GDM1 (cell line): ENCODE measurements at places on chromosomes 6 and 20.

DNA sequence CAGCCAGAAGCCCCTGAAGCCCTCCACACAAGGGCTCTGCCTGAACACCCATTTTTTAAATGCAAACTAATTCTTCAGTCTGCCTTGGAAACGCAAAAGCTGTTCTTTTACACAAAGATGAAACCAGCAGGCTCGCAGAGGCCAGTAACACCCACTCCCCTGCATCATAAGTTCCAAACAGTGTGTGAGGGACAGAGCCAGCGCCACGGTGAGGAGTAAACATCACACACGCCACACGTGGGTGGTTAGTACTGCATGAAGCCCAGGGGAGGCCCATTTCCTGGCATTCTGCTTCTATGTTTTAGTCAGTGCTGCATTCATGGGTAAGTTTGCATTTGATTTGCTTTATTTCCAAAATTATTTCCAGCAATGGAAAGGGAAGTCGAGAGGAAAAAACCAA lies 217.7 kb upstream of the RIN2 start:
- no peak for DNase-seq

- no peak for DNase-seq
Measured at GRCh38 chr6:36131511-36132245, 1.4 kb downstream of the MAPK13 start.

DNA sequence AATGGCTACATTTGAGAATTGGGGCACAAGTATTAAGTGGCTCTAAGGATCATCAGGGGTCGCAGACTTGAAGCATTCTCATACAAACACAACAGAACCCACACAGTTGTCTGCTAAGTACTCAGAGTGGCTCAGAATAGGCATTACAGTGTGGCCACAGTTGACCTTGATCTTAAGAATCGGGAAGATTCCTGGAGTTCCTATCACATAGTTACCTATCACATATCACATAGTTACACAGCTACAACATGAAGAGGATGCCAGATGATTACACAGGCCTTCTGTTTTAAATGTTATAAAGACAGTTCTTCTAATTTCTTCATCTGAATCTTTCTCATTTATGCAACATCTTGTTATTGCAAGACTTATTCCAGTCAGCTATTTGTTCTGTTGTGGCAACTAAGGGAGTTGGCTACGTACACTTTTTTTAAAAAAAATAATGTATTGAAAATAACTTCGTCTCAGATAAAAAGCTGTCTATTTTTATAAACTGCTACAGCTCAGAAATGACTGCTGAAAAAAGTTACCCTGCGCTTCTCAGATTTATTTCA lies 129.0 kb downstream of the REV3L start:
- DNase-seq, result no peak

GRCh38 chr20:60013296-60014139 lies 55.3 kb downstream of the CDH26 start:
- DNase-seq, result no peak

GRCh38 chr20:3686867-3687321 lies 5.1 kb upstream of the ADAM33 start:
- DNase-seq, result no peak

DNA sequence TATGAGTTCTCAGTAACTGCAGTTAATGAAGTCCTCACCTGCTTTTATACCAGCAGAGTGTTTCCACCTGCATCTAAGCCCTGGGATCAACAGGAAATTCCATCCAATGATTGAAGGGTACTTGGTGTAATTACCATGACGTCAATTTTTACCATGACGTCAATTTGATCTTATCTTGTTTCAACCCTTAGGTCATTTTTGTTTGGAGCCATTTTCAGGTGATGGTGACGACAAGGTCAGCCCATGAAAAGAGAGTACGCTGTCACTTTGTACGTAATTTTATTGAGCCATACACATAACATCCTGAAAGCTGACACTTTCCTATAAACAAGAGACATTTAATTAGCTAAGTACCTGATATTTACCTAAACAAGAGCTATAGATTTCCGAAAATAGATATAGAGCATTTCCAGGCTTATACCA lies at the start of gene CGA:
Gene CGA, minus strand, starts transcription at position 20 of the 423 bp plus-strand sequence. CDS start 6,906 bp downstream, outside the sequence.
- DNase-seq, result no peak

DNA sequence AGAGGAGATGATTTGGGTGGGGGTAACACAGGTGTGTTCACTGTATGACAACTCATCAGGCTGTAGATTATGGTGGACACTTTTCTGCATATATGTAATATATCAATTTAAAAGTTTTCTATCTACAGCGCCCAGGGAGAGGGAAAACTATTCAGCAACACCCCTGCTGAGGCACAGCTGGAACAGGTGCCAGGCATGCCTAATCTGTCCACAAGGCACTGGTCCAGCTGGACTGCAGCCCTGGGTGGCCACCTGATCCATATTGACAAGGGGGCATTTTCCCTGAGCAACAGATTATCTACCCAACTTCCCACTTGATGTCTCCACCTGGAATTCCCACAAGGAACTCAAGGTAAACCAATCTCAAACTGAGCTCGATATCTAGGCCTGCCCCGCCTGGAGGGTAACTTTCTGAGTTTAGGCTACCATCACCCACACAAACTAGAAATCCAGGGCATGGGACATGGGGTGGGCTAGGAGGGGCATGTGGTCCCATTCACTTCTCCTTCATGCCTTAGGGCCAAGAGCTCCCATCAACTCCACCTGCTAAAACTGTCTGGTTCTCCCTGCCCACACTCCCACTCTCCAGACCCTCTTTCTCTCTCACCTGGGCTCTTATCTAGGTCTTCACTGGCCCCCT lies 4.6 kb downstream of the SLC22A16 start:
- no peak for DNase-seq

- DNase-seq, result no peak
Measured at GRCh38 chr20:38623061-38623460, 21.5 kb downstream of the ARHGAP40 start.

DNA sequence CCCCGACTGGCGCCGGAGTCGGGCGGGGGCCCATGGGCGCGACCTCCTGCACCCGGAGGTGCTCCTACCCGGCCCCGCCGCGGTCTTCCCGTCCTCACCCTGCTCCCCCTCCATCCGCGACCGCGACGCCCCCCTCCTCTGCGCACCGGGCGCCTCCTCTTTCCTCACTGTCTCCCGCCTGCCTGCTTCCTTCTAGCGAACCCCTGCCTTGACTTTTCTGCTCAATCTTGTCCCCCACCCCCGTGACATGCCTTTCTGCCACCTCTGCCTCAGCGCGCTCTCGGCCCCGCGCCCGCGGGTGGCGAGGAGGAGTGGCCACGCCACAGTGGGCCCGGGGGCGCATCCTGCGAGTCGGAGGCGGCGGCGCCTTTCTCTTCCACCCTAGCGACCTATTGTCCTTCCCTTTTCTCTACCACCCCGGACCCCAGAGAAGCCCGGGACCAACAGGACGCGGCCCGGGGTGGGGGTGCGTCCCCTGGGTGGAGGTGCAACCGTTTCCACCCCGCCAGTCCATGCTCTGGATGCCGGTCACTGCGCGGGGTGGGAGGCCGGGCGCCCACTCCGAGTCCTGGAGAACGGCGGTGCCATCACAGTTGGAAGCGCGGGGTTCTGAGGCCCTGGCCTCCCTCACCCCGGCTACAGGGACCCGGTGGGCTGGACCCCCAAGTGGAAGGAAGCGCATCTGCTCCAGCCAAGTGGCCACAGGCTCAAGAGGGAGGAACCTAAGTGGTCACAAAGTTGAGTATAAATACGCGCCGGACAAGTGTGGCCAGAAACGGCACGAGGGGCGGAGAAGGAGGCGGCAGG lies 2.0 kb downstream of the PDE10A start:
- DNase-seq, result no peak

DNA sequence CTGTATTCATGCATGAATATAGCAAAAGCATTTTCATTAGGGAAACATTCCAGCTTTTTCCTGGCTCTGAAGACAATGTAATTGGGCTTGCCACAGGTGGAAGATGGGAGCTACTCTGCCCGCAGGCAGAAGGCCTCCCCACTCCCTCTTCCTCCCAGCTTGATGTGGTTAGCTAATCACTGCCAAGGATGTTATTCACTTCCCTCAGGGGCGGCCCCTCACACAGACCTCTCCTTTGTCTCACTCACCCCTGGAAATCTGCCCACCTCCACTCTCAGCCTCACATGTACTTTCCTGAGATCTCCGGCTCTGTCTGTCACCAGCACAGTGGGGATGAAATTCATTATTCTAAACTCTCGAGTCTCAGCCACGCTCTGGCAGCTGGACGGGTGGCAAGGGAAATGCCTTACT lies 100.7 kb downstream of the ANKRD60 start:
- no peak for DNase-seq

DNA sequence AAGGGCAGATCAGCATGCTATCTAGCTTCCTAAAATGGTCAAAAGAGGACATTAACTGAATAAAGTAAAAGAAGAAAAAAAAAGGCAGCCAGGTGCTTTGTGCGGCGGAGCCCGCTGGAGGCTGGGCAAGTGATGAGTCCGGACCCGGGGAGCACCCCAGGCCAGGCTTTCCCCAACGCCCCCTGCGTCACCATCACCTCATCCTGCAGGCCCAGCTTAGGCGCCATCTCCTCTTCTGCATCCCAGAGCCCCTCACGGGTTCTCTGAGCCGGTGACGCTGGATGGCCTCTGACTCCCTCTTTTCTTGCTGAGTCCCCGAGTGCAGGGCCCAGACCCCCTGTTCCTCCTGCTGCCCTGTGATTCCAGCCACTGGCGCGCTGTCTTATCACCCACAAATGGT lies 250.1 kb downstream of the TBXT start:
- no peak for DNase-seq

- no peak for DNase-seq
Measured at GRCh38 chr6:12047792-12048432, 35.8 kb downstream of the HIVEP1 start.

DNA sequence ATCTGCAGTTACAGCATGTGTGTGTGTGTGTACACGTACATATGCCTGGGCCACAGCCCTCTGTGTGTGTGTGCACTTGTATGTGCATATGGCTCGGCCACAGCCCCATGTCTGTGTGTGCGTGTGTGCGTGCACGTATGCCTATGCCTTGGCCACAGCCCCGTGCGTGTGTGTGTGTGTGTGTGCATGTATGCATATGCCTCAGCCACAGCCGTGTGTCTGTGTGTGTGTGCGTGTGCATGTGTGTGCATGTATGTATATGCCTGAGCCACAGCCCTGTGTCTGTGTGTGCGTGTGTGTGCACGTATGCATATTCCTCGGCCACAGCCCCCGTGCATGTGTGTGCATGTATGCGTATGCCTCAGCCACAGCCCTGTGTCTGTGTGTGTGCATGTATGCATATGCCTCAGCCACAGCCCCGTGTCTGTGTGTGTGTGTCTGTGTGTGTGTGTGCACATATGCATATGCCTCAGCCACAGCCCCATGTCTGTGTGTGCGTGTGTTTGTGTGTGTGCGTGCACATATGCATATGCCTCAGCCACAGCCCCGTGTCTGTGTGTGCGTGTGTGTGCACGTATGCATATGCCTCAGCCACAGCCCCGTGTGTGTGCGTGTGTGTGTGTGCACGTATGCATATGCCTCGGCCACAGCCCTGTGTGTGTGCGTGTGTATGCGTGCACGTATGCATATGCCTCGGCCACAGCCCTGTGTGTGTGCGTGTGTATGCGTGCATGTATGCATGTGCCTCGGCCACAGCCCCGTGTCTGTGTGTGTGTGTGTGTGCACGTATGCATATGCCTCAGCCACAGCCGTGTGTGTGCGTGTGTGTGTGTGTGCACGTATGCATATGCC lies 14.6 kb upstream of the C20orf204 start:
- DNase-seq, result no peak

DNA sequence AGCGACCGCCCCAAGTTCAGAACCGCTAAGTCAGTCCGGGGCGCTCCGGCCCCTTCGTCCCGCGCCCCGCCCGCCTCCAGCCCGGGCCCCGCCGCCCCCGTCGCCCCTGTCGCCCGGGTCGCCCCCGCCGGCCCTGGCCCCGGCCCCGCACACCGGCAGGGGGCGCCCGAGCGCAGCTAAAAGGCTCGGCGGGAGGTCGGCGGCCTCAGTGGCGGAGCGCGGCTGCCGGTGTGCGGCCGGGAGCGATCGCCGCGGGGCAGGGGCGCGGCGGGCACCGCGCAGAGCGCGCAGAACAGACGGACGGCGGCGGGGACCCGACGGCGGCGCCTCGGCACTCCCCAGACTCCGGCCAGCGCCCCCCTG lies at the start of gene FNDC1:
Gene FNDC1, plus strand, starts transcription at position 208 of the 363 bp plus-strand sequence. CDS start 197 bp downstream, outside the sequence.
- DNase-seq, result no peak

DNA sequence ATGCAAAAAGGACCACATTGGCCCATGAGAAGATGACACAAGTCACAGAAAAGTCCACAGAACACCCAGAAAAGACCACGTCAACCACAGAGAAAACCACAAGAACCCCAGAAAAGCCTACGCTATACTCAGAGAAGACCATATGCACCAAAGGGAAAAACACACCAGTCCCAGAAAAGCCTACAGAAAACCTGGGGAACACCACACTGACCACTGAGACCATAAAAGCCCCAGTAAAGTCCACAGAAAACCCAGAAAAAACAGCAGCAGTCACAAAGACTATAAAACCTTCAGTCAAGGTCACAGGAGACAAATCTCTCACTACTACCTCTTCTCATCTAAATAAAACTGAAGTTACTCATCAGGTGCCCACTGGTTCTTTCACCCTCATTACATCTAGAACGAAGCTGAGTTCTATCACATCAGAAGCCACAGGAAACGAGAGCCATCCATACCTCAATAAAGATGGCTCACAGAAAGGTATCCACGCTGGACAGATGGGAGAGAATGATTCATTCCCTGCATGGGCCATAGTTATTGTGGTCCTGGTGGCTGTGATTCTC lies 11.2 kb downstream of the MUCL3 start:
- no peak for DNase-seq

DNA sequence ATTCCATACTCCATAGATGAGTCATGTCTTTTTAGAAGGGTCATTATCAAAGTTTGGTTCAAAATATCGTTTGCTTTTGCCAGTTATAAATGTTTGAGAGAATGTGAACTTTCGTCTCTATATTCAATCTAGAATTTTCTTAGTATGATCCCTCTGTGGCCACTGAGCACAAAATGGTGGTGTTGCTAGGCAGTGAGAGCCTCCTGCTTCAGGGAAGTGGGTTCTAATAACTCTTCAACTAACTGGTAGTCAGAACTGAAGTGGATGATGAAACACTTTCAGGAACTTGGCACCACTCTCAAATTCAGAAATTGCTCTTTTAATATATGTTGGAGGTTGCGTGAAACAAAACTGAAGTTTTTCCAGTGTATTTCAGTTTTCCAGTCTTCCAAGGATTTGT lies 125.0 kb upstream of the DOK5 start:
- DNase-seq, result no peak

DNA sequence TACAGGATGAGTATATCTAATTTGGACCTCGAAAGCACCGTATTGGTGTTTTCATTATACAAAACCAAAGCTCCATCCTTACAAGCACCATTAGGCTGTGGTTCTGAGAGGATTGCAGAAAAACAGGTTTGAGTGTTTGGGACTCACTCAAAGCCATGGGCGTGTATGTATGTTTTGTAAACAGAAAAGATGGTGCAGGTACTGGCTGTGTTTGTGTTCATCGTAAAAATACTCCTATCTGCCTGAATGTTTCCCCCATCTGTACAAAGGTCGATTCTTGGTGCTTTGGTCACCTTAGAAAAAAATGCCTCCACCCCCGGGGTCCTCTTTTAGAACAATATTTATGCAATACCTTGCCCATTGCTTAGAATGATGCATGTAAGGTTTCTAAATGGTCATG lies 286.6 kb downstream of the TSHZ2 start:
- no peak for DNase-seq
